Esophagus muscularis mucosa (tissue), 4 donors: ENCODE measurements at places on chromosomes 6 and 20. TPM values are rescaled to one million over a fixed set of nuclear protein-coding genes. Genes with fewer than 3 reads are reported as not detected.
A peak's percentile ranks its signal among the peaks of the same experiment; 100 is the strongest.

Gene CST2
- total RNA-seq: not detected

GRCh38 chr20:63087236-63087871 is 80.6 kb upstream of the BHLHE23 start:
- H3K27ac ChIP-seq: no peak overlapping the region
- H3K27me3 ChIP-seq: peaks cover 97% of the 10 kb centered on the region
- no peaks in the 10 kb centered on the region for H3K4me1 ChIP-seq
- no peak for DNase-seq
- H3K36me3 ChIP-seq: no peaks in the 10 kb centered on the region

- H3K36me3 ChIP-seq: no peaks in the 10 kb centered on the region
- peaks cover 31% of the 10 kb centered on the region for H3K27me3 ChIP-seq
- peaks cover 44% of the 10 kb centered on the region for H3K4me1 ChIP-seq
- H3K4me3 ChIP-seq: peak overlapping the region; percentile 77
- peak; percentile 94 for DNase-seq
Observed at GRCh38 chr20:10674684-10675449, 1.1 kb upstream of the JAG1 start.

Gene NELFE
- 79.3 TPM for total RNA-seq

GRCh38 chr6:129635396-129636130 is 74.4 kb downstream of the ARHGAP18 start:
- no peak for DNase-seq
- no peaks in the 10 kb centered on the region for H3K27me3 ChIP-seq
- no peaks in the 10 kb centered on the region for H3K36me3 ChIP-seq
- H3K4me1 ChIP-seq: no peaks in the 10 kb centered on the region

GRCh38 chr20:9422321-9423057 is 91.9 kb upstream of the LAMP5 start:
- DNase-seq: no peak
- H3K27ac ChIP-seq: no peak overlapping the region
- peaks cover 56% of the 10 kb centered on the region for H3K36me3 ChIP-seq
- no peak overlapping the region for H3K4me3 ChIP-seq

Gene TP53TG5
- 0.17 TPM for total RNA-seq

Gene ADISSP
- total RNA-seq: 71.1 TPM

- no peaks in the 10 kb centered on the region for H3K36me3 ChIP-seq
- no peak overlapping the region for H3K27ac ChIP-seq
- no peak for DNase-seq
Observed at GRCh38 chr6:153104220-153104619, 26.9 kb downstream of the RGS17 start.

DNA sequence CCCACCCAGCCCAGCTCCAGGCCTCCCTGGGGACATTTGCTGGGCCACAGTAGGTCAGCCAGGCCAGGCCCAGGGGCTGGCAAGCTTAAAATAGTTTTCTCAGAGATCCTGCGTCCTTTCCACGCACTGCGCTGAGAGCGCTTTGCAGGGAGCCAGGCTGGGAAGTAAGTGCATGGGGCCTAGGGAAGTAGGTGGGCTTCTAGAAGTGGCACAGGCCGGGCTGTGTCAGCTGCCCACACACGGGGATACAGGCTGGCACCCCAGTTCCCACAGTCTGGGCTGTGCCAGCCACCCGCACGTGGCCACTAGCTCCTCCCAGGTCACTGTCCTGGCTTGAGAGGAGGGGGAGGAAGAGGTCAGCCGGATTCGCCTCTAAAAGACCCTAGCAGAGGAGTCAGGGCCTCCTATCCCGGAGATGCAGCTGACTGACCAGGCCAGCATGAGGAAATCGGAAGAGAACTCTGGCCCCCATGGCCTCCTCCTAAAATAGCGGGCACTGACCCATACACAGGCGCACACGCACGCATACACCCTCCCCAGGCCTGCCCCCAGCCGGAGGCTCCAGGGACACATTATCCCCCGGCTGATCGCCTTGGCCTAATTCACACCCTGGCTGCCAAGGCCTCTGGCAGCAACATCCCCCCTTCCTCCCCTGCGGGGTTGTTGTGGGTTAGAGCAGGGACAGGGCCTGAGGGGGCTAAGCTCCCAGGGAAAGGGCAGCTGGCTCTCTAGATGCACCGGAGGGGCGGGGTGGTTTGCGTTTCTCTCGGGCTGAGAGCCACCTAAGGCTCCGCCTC is 5.4 kb downstream of the SLCO4A1 start:
- DNase-seq: no peak
- peaks cover 47% of the 10 kb centered on the region for H3K36me3 ChIP-seq
- peaks cover 43% of the 10 kb centered on the region for H3K27me3 ChIP-seq
- H3K4me1 ChIP-seq: peaks cover 70% of the 10 kb centered on the region
- peak overlapping the region; percentile 38 for H3K27ac ChIP-seq

Gene TMEM217
- not detected for total RNA-seq

DNA sequence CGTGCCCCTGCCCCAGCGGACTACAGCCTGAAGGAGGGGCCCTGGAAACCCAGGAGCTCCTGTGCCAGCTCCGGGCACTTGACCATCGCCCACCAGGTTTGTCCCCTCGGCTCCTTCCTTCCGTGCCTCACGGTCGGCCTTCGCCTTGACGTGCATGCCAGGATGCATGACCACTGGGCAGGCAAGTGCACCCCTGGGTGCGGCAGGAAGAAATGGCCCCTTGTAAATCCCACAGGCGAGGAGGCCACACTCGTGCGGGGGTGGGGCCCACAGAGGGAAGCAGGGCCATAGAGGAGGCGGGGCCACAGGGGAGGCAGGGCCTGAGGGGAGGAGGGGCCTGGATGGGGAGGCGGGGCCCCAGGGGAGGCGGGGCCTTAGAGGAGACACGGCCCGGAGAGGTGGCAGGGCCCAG is 81.7 kb downstream of the YTHDF1 start:
- H3K36me3 ChIP-seq: no peaks in the 10 kb centered on the region
- no peak for DNase-seq
- H3K4me1 ChIP-seq: no peaks in the 10 kb centered on the region
- no peak overlapping the region for H3K4me3 ChIP-seq
- peaks cover 84% of the 10 kb centered on the region for H3K27me3 ChIP-seq
- H3K27ac ChIP-seq: no peak overlapping the region

Gene SAMD3
- total RNA-seq: not detected

Gene TFAP2B
- total RNA-seq: not detected

Gene C6orf132
- total RNA-seq: 1.7 TPM

DNA sequence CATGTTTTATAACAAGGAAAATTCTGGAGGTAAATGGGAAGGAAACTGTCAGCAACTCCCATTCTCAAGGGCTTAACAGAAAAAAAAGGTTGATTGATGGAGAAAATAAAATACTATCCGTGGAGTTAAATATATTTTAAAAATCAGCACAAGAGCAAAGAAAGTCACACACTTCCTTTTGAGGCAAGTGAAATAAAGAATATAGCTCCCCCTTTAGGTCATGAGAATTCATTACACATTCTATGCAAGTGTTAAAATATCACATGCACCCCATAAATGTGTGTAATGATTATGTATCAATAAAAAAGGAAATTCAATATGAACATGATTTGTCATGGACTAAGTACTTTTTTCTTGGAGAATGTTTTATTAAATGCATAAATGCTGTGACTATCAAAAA is 349.2 kb downstream of the TPBG start:
- H3K4me3 ChIP-seq: no peak overlapping the region
- peak overlapping the region; percentile 88 for H3K27ac ChIP-seq
- DNase-seq: no peak
- peaks cover 28% of the 10 kb centered on the region for H3K4me1 ChIP-seq
- no peaks in the 10 kb centered on the region for H3K36me3 ChIP-seq

DNA sequence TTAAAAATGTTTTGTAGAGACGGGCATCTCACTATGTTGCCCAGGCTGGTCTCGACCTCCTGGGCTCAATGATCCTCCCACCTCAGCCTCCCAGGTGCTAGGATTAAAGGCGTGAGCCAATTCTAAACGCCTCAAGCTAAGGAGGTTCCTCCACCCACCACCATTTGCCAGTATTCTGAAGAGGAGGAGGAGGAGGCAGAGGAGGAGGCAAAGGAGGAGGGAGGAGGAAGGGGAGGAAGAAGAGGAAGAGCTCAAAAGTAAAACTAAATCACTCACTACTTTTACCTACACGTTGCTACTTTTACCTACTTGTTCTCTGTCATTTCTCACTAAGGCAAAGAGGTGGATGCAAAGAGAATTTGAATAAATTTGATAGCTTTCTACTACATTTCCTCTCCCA is 63.6 kb upstream of the ARID1B start:
- DNase-seq: no peak
- H3K27ac ChIP-seq: no peak overlapping the region
- no peaks in the 10 kb centered on the region for H3K36me3 ChIP-seq
- no peak overlapping the region for H3K4me3 ChIP-seq
- no peaks in the 10 kb centered on the region for H3K27me3 ChIP-seq
- H3K4me1 ChIP-seq: peaks cover under 1% of the 10 kb centered on the region

GRCh38 chr20:58330249-58330648 is 20.7 kb downstream of the RAB22A start:
- no peak overlapping the region for H3K4me3 ChIP-seq
- DNase-seq: no peak
- H3K36me3 ChIP-seq: no peaks in the 10 kb centered on the region
- H3K4me1 ChIP-seq: peaks cover 38% of the 10 kb centered on the region
- H3K27ac ChIP-seq: no peak overlapping the region

- no peaks in the 10 kb centered on the region for H3K36me3 ChIP-seq
- DNase-seq: no peak
- H3K4me1 ChIP-seq: peaks cover 7% of the 10 kb centered on the region
- no peak within 1 kb of the TSS for H3K27ac ChIP-seq
Observed at GRCh38 chr20:17226410-17227218, at the start of gene PCSK2. TSS of gene PCSK2 (plus strand) at chr20:17227040. CDS start at chr20:17227306, 266 bp downstream.

DNA sequence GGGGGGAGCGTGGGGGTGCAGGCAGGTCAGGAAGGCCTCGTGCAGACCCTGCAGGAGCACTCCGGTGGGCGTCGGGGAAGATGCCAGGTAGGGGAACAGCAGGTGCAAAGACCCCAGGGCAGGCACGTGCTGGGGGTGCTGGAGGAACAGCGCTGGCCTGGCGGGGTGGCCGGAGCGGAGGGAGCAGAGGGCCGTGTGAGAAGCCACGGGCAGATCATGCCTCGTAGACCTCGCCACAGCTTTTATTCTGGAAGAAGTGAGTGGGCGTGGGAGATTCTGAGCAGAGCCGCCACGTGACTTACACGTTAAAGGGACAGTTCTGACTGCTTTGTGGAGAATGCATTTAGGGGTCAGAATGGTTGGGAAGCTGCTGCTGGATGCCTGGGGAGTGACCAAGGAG is 9.3 kb downstream of the NTSR1 start:
- H3K27me3 ChIP-seq: peaks cover 22% of the 10 kb centered on the region
- no peaks in the 10 kb centered on the region for H3K36me3 ChIP-seq
- no peak overlapping the region for H3K4me3 ChIP-seq
- H3K4me1 ChIP-seq: peaks cover 24% of the 10 kb centered on the region
- no peak for DNase-seq
- no peak overlapping the region for H3K27ac ChIP-seq

DNA sequence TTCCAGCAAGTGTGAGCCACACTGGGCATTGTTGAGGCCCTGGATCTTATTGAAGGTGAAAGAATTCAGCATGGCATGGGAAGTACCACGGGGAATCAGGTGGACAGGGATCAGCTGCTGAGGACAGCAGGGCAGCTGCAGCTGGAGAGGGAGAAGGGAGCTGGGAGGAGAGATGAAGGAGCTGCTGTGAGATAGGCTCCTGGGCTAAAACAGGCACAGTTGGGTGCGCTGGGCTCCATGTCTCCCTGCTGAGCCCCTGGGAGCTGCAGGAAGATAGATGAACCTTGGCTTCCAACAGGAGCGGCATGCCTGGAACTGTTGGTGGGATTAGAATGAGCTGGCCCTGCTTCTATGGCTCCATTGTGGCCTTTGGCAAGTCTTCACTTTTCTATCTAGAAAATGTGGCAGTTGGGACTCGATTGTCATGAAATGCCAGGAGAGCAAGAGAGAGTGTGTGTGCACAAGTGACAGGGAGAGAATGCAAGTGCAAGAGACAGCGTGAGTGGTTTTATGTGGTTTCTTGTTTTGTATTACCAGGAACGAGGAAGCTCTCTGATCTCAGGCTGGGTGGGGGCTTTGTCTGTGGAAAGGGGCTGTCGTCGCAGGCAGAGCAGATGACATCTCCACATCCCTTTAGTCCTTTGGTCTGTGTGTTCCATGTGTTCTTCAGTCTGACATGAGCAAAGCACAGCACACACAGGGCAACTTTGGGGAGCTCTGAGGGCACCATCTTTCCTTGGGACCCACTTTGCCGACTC is 20.4 kb downstream of the SNPH start:
- H3K27me3 ChIP-seq: no peaks in the 10 kb centered on the region
- H3K4me1 ChIP-seq: peaks cover 9% of the 10 kb centered on the region
- DNase-seq: no peak
- H3K4me3 ChIP-seq: no peak overlapping the region

- no peak for DNase-seq
- no peaks in the 10 kb centered on the region for H3K36me3 ChIP-seq
- H3K4me3 ChIP-seq: no peak overlapping the region
- H3K4me1 ChIP-seq: peaks cover 30% of the 10 kb centered on the region
- H3K27me3 ChIP-seq: no peaks in the 10 kb centered on the region
- H3K27ac ChIP-seq: no peak overlapping the region
Observed at GRCh38 chr20:35329435-35330139, 37.4 kb upstream of the FAM83C start.

Gene ACSS1
- 75.3 TPM for total RNA-seq

Gene SRMS
- not detected for total RNA-seq

Gene TTPAL
- total RNA-seq: 11.4 TPM

- H3K4me1 ChIP-seq: no peaks in the 10 kb centered on the region
- H3K27me3 ChIP-seq: no peaks in the 10 kb centered on the region
- DNase-seq: no peak
- H3K4me3 ChIP-seq: no peak overlapping the region
- H3K27ac ChIP-seq: no peak overlapping the region
Observed at GRCh38 chr20:1199212-1199873, 3.9 kb upstream of the C20orf202 start.

Gene KHDC1
- 1.8 TPM for total RNA-seq

- peak overlapping the region; percentile 26 for H3K4me3 ChIP-seq
- H3K4me1 ChIP-seq: peaks cover 60% of the 10 kb centered on the region
- DNase-seq: no peak
- no peaks in the 10 kb centered on the region for H3K36me3 ChIP-seq
- H3K27ac ChIP-seq: peak overlapping the region; percentile 62
- no peaks in the 10 kb centered on the region for H3K27me3 ChIP-seq
Observed at GRCh38 chr6:111759836-111760785, 113.1 kb downstream of the FYN start.

GRCh38 chr20:2814076-2814475 is 711 bp upstream of the C20orf141 start:
- no peak for DNase-seq
- no peaks in the 10 kb centered on the region for H3K36me3 ChIP-seq
- H3K27me3 ChIP-seq: peaks cover 3% of the 10 kb centered on the region

Gene CST7
- total RNA-seq: 1.2 TPM

- no peaks in the 10 kb centered on the region for H3K36me3 ChIP-seq
- H3K27ac ChIP-seq: no peak overlapping the region
- DNase-seq: no peak
- no peaks in the 10 kb centered on the region for H3K4me1 ChIP-seq
Observed at GRCh38 chr6:44969446-44970185, 358.5 kb upstream of the RUNX2 start.

Gene ANKRD6
- 11.3 TPM for total RNA-seq

- DNase-seq: no peak
- H3K27ac ChIP-seq: no peak overlapping the region
- no peaks in the 10 kb centered on the region for H3K36me3 ChIP-seq
Observed at GRCh38 chr20:14865169-14865568, 527.8 kb upstream of the FLRT3 start.
